ENCODE measurements at places on chromosomes 13 and 19. TPM values are rescaled to one million over a fixed set of nuclear protein-coding genes. Genes with fewer than 3 reads are reported as not detected.

The FPR3 gene
- 3.9 TPM for polyA plus RNA-seq

The DMKN gene
- polyA plus RNA-seq, result 10.7 TPM

The IFI30 gene
- polyA plus RNA-seq, result 234 TPM

The CADM4 gene
- 0.89 TPM for polyA plus RNA-seq

The CKM gene
- polyA plus RNA-seq, result 0.29 TPM

The ZNF805 gene
- polyA plus RNA-seq, result 0.88 TPM

The RDH13 gene
- 4.6 TPM for polyA plus RNA-seq

DNA sequence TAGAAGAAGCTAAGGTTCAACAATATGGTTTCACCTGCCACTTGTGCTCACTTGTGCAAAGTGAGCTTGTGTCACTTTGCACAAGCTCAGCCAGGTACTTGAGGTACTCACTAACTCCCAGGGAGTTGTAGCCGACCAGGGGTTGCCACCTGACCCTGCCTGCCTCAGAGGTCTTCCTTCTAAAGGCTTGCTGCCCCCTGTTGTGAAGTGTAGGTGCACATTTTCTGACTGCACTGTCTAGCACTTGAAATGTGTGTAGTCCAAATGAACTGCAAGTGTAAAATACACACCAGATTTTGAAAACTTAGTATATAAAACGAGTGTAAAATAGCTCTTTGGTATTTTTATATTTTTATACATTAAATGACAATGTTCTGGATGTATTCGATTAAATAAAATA lies 230.8 kb downstream of the DLEU7 start:
- no peaks in the 10 kb centered on the region for H3K4me1 ChIP-seq
- H3K36me3 ChIP-seq, result no peaks in the 10 kb centered on the region
- no peak overlapping the region for H3K27ac ChIP-seq
- H3K27me3 ChIP-seq, result no peaks in the 10 kb centered on the region
- no peak for DNase-seq

- H3K4me1 ChIP-seq, result peaks cover 95% of the 10 kb centered on the region
- H3K27ac ChIP-seq, result peak overlapping the region; percentile 97
- no peak for DNase-seq
- H3K27me3 ChIP-seq, result no peaks in the 10 kb centered on the region
- peak overlapping the region; percentile 53 for H3K4me3 ChIP-seq
Observed at GRCh38 chr19:44752123-44752815, 3.8 kb downstream of the BCL3 start.

- peaks cover 31% of the 10 kb centered on the region for H3K27me3 ChIP-seq
- H3K4me1 ChIP-seq, result no peaks in the 10 kb centered on the region
- no peak overlapping the region for H3K27ac ChIP-seq
Observed at GRCh38 chr19:39304185-39304513, 7.9 kb downstream of the IFNL1 start.

GRCh38 chr19:33280351-33280921 lies 21.9 kb downstream of the CEBPA start:
- no peaks in the 10 kb centered on the region for H3K27me3 ChIP-seq
- DNase-seq, result no peak
- no peaks in the 10 kb centered on the region for H3K36me3 ChIP-seq
- H3K4me1 ChIP-seq, result no peaks in the 10 kb centered on the region
- no peak overlapping the region for H3K27ac ChIP-seq

GRCh38 chr19:1401138-1401888 lies at the start of gene GAMT:
TSS of gene GAMT (minus strand) at chr19:1401542. CDS start at chr19:1401476, 66 bp downstream.
- H3K27me3 ChIP-seq, result peaks cover 15% of the 10 kb centered on the region
- no peaks in the 10 kb centered on the region for H3K36me3 ChIP-seq
- DNase-seq, result peak; percentile 87

GRCh38 chr19:21328406-21328805 lies 804 bp downstream of the ZNF708 start:
- peak overlapping the region; percentile 97 for H3K27ac ChIP-seq
- no peaks in the 10 kb centered on the region for H3K27me3 ChIP-seq
- H3K4me1 ChIP-seq, result peaks cover 23% of the 10 kb centered on the region
- H3K4me3 ChIP-seq, result peak overlapping the region; percentile 64
- H3K36me3 ChIP-seq, result peaks cover 18% of the 10 kb centered on the region

GRCh38 chr13:72290962-72291681 lies 424.1 kb upstream of the DACH1 start:
- H3K36me3 ChIP-seq, result no peaks in the 10 kb centered on the region
- no peak overlapping the region for H3K4me3 ChIP-seq
- no peaks in the 10 kb centered on the region for H3K4me1 ChIP-seq
- DNase-seq, result no peak

GRCh38 chr13:110945928-110946570 lies 31.2 kb upstream of the ANKRD10 start:
- DNase-seq, result no peak
- H3K27me3 ChIP-seq, result no peaks in the 10 kb centered on the region
- H3K36me3 ChIP-seq, result no peaks in the 10 kb centered on the region
- no peak overlapping the region for H3K27ac ChIP-seq
- H3K4me1 ChIP-seq, result peaks cover 9% of the 10 kb centered on the region
- H3K4me3 ChIP-seq, result no peak overlapping the region

- H3K27ac ChIP-seq, result no peak overlapping the region
- H3K4me1 ChIP-seq, result peaks cover 6% of the 10 kb centered on the region
- H3K27me3 ChIP-seq, result peaks cover 100% of the 10 kb centered on the region
Observed at GRCh38 chr19:1765232-1765903, 12.1 kb downstream of the ONECUT3 start.

DNA sequence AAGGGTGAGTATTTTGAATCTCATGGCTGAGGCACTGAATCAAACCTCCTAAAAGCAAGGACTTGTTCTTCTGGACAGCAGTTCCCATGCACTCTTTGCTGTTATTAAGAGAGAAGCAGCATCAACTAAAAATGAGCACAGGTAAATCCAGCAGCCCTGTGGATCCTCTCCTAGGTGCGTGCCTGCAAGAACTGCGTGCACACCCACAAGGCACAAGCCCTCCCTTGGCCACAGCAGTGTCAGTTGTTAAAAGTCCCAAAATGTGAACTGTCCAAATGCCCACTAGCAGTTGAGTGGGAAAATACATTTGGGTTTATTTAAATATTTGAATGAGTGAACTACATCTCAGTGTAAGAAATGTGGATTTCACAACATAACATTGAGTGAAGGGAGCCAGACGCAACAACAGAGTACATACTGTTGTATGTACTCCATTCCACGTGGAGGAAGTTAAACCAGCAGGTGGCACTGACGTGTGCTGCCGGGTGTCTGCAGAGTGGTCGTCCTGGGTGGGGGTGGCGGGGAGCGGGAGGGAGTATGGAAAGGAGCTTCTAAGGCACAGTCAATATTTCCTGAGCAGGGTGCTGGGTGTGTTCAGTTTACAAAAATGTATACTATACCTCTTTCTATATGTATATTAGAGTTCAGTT lies 266.4 kb downstream of the NALCN start:
- no peak overlapping the region for H3K27ac ChIP-seq
- peaks cover 23% of the 10 kb centered on the region for H3K27me3 ChIP-seq
- DNase-seq, result no peak
- H3K36me3 ChIP-seq, result no peaks in the 10 kb centered on the region

GRCh38 chr13:44972956-44973581 lies 16.2 kb downstream of the NUFIP1 start:
- no peak overlapping the region for H3K27ac ChIP-seq
- no peak for DNase-seq
- H3K4me1 ChIP-seq, result peaks cover 20% of the 10 kb centered on the region
- H3K27me3 ChIP-seq, result no peaks in the 10 kb centered on the region

- no peaks in the 10 kb centered on the region for H3K4me1 ChIP-seq
- no peak overlapping the region for H3K27ac ChIP-seq
- DNase-seq, result no peak
- H3K36me3 ChIP-seq, result no peaks in the 10 kb centered on the region
- H3K27me3 ChIP-seq, result no peaks in the 10 kb centered on the region
Observed at GRCh38 chr19:50242581-50242980, 39.2 kb downstream of the MYH14 start.

DNA sequence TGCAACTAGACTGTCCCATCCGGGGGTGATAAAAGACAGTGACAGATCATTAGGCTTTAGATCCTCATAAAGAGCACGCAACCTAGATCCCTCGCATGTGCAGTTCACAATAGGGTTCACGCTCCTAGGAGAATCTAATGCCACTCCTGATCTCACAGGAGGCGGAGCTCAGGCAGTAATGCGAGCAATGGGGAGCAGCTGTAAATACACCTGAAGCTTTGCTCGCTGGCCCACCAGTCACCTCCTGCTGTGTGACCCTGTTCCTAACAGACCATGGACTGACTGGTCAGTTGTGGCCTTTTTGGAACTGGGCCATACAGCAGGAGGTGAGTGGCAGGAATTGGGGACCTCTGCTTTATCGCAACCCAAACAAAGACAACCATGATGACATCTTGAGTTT lies 173.2 kb downstream of the DLEU7 start:
- H3K4me3 ChIP-seq, result no peak overlapping the region
- H3K27ac ChIP-seq, result no peak overlapping the region
- DNase-seq, result no peak
- H3K36me3 ChIP-seq, result no peaks in the 10 kb centered on the region
- no peaks in the 10 kb centered on the region for H3K4me1 ChIP-seq

- H3K4me1 ChIP-seq, result peaks cover 1% of the 10 kb centered on the region
- no peaks in the 10 kb centered on the region for H3K27me3 ChIP-seq
- H3K36me3 ChIP-seq, result no peaks in the 10 kb centered on the region
- peak overlapping the region; percentile 68 for H3K27ac ChIP-seq
- no peak for DNase-seq
Observed at GRCh38 chr13:51058461-51059167, 52.5 kb downstream of the C13orf42 start.

DNA sequence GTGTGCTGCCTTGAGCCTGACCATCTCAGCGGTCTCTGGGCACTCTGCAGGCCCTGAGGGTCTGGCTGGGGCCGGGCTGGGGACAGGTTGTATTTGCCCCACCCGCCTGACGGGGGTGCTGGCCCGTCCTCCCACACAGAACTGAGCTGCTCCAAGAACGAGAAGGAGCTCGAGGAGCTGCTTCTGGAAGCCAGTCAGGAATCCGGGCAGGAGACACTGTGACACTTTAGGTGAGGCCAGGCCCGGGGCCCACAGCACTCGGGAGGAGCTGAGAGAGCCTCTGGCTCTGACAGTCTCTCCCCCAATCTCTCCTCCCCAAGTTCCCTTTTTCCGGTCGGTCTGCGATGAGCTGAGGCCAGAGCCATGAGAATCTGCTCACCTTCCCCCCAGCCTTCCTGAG lies 14.5 kb downstream of the NKPD1 start:
- no peak overlapping the region for H3K4me3 ChIP-seq
- peaks cover 5% of the 10 kb centered on the region for H3K27me3 ChIP-seq
- H3K4me1 ChIP-seq, result no peaks in the 10 kb centered on the region
- no peak for DNase-seq
- H3K27ac ChIP-seq, result no peak overlapping the region

GRCh38 chr19:15180451-15181390 lies 20.1 kb downstream of the NOTCH3 start:
- H3K36me3 ChIP-seq, result peaks cover 40% of the 10 kb centered on the region
- H3K4me3 ChIP-seq, result peak overlapping the region; percentile 54
- peaks cover 21% of the 10 kb centered on the region for H3K27me3 ChIP-seq
- H3K4me1 ChIP-seq, result no peaks in the 10 kb centered on the region

DNA sequence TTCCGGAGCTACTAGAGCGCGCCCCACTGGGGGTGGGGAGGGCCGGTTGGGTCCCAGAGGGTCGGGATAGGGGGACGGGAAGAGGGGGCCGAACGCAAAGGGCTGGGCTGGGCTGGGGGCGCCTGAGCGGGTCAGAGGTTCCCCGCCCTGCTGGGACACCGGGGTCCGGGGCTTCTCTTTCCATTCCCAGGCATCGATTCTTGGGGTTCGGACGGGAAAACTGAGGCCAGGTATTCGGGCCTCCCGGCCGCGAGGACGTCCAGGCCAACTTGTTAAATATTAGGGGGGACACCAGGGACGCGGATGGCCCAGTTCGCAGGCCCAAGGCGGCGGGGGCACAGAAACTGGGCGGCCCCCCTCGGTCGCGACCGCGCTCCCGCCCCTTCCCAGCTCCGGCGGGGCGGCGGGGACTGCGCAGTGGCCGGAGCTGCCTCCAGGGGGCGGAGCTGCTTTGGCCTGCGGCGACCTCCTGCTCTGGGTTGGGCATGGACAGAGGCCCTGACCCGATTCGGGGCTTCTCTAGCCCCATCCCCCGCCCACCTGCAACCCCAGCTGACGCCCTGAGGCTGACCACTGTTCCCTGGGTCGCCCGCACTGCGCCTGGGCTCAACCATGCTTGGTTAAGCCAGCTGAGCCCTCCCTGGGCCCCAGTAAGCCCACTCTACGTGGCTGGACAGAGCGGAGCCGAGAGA lies 1.2 kb upstream of the KLF16 start:
- peaks cover 8% of the 10 kb centered on the region for H3K36me3 ChIP-seq
- H3K4me1 ChIP-seq, result peaks cover 43% of the 10 kb centered on the region
- peak; percentile 96 for DNase-seq
- no peaks in the 10 kb centered on the region for H3K27me3 ChIP-seq
- peak overlapping the region; percentile 84 for H3K4me3 ChIP-seq

- no peaks in the 10 kb centered on the region for H3K36me3 ChIP-seq
- H3K27ac ChIP-seq, result no peak overlapping the region
- no peak overlapping the region for H3K4me3 ChIP-seq
- no peaks in the 10 kb centered on the region for H3K4me1 ChIP-seq
- no peaks in the 10 kb centered on the region for H3K27me3 ChIP-seq
- no peak for DNase-seq
Observed at GRCh38 chr13:91516799-91517198, 118.4 kb downstream of the GPC5 start.

DNA sequence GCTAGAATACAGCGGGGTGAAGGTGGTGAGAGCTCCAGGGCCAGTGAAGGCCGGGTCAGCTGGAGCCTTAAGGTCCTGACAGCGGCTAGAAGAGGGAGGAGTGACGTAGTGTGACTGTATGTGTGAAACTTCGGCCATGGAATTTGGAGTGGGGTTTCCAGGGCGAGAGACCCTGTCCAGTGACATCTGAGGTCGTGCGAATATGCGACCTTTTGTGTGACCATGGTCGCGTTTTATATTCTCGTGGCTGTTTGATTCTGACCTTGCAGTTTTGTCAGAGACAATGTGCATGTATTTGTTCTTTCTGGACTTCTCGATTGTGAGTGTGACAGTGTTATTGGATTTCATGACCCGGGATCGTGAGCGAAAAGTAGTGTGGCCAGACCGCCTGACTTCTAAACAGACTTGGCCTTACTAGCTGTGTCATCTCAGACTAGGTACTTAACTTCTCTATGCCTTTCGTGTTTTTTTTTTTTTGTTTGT lies 405 bp upstream of the ZNF569 start:
- no peak for DNase-seq
- peak overlapping the region; percentile 94 for H3K27ac ChIP-seq
- peaks cover 21% of the 10 kb centered on the region for H3K36me3 ChIP-seq
- H3K27me3 ChIP-seq, result no peaks in the 10 kb centered on the region
- peak overlapping the region; percentile 94 for H3K4me3 ChIP-seq
